Lower leg skin (tissue), 4 donors: ENCODE measurements at places on chromosomes 5 and 9. TPM values are rescaled to one million over a fixed set of nuclear protein-coding genes. Genes with fewer than 3 reads are reported as not detected.
A peak's percentile ranks its signal among the peaks of the same experiment; 100 is the strongest.

DNA sequence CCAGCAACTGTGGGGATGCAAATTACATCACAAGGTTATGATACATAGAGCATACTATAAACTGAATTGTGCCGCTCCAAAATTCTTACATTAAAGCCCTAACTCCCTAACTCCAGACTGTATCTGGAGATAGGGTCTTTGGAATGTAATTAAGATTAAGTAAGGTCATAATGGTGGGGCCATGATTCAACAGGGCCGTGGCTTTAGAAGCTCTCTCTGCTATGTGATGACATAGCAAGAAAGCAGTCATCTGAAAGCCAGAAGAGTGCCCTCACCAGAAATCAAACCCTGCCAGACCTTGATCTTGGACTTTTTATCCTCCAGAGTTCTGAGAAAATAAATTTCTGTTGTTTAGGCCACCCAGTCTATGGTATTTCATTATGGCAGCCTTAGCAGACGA, 123.9 kb downstream of the FBXL17 start:
- DNase-seq: no peak

DNA sequence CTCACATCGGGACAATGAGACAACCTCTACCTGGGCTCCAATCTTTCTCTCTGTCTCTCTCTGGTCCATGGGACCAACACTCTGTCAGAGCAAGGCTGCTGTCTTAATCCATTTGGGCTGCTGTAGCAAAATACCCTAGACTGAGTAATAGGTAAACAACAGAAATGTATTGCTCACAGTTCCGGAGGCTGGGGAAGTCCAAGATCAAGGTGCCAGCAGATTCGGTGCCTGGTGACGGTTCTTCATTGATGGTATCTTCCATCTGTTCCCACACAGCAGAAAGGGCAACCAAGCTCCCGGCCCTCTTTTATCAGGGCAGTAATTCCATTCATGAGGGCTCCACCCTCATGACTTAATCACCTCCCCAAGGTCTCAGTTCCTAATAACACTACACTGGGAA, 61.3 kb upstream of the SPOCK1 start:
- no peak for DNase-seq

DNA sequence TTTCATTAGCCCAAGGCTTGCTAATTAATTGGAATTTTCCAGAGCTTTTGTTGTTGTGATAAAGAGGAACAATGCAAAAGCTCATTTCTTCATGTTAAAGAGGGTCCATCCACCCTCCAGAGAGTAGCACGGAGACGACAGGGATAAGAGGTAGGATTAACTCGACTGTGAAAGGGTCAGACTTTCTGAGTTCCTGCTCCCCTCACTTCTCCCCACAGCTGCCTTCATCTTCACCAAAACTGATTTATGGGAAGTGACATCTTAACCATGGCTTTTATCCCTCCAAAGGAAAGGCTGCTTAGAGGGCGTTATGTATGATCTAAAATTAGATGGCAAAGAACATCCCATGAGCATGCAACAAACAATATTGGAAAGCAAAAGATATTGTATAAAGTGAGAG, 135.5 kb downstream of the GLIS3 start:
- no peak for DNase-seq

DNA sequence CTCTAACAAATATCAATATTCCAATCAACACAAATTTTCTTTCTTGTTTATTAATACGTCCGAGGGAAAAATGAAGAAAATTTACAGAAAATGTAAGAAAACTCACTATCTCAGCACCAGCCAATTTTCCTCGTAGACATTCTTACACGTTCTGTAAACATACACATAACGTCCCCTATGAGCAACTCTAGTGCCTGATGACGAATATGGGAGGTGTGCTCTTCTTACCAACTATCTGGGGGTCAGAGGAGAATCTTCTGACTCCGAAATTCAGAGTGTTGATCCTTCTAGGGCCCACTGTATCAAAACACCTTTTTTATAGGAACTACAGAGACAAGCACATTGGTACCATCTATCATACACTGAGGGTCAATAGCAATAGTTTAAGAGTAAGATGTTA, 198.7 kb downstream of the GAPVD1 start:
- no peak for DNase-seq

- DNase-seq: no peak
Observed at GRCh38 chr9:129863059-129863690, 27.9 kb downstream of the USP20 start.

DNA sequence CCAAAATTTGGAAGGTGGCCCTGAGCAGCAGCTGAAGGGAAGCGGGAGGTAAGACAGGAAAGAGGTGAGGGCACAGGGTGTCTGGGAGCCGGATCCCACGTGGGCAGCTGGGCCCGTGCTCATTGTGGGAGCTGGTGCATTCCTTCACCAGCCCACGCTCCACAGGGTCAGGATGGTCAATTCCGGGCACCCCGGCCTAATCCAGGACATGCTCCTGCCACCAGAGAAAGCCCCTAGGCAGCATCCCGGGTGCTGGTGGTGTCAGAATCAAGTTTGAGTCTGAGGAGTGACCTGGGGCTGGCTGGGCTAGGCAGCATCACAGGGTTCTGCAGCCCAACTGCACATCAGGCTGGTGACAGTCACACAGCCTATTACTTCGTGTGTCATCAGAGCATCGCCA, 7.1 kb upstream of the PDCD6 start:
- no peak for DNase-seq

GRCh38 chr9:115914291-115914690, 239.3 kb upstream of the PAPPA start:
- DNase-seq: no peak

GRCh38 chr5:124408738-124409453, 337.5 kb downstream of the ZNF608 start:
- no peak for DNase-seq

DNA sequence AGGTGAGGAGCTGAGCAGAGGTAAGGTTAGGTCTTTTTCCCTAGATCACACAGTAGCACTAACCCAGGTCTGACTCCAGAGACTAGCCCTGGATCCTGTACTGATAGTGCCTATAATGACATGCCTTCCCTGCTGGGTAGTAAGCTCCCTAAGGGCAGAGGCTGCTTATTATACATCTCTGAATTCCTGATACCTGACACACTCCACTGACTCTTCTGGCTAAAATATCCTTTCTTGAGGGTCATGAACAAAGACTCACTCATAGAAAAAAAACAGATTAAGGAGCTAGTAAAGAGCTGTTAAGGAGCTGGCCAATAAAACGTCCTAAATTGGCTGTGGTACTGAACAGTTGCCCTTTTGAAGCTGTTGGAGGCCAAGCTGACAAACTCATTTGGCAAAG, 149.0 kb upstream of the ITGA1 start:
- DNase-seq: no peak

DNA sequence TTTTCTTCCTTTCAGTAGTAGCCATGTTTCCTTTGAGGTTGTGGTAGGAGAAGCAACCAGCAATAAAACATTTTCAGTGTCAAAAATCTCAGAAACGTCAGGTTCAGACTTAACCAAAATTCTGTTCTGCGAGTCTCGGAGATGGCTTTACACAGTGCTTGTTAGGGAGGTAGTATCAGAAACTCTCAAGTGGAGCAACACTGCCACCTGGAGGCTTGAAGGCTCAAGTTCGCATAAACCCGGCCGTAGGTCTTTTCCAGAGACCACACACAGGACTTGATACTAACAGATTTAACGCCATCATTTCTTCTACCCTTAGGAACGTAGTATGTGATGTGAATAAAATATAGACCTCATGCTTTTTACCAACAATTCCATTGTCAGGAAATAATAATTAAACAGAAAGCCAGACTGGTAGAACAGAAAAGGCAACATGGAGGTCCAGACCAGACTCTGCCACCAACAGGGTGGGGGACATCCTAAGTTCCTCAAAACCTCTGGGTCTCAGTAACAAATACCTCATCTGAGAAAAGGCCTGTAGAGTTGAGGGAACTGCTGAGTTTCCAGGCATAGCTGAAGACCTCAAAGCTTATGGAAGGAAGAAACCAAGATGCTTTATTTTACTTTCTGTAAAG, 8.5 kb downstream of the PTGER4 start:
- DNase-seq: peak; percentile 89

DNA sequence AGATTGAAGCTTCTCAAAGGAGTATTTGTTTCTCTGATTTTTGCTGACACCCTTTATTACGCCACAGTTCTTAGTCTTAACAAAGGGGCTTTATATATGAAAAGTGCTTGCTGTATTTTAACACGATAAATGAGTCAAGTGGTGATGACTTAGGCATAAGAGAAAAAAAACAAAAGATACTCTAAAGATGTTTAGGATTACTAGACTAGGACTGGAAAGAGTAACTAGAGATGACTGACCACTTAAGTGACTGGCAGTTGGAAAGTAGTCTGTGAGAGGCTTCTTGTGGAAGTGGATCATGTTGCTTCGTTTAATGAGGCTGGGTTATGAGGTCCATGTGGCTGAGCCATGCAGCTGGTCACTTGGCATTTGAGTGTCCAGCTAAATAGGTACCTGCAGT, 69.4 kb upstream of the ACTBL2 start:
- DNase-seq: no peak

- DNase-seq: no peak
Observed at GRCh38 chr9:75826314-75826713, 64.2 kb upstream of the PCSK5 start.

DNA sequence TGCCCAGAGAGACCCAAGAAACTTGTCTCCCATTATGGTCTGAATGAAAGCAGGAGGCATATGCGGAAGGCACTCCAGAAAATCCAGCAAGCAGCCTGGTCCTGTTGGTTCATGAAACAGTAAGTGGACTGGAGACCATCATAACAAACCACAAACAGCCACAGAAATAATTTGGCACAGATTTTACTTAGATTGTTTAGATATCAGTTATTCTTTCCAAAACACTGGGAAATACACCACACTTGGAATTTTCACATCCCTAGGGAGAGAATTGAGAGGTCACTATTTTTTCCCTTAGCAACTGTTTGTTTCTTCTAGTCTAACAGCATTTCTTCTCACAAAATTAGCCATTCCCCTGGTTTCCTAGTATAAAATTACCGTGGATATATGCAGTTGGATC, 300.8 kb downstream of the OSTF1 start:
- no peak for DNase-seq

- DNase-seq: no peak
Observed at GRCh38 chr5:55035480-55035879, 11.4 kb downstream of the GZMK start.

GRCh38 chr9:101027733-101028345, 688 bp upstream of the PLPPR1 start:
- no peak for DNase-seq

- DNase-seq: peak; percentile 54
Observed at GRCh38 chr5:3301306-3301705, 294.3 kb upstream of the IRX1 start.

GRCh38 chr9:37788332-37788731, 3.5 kb upstream of the EXOSC3 start:
- no peak for DNase-seq

EXOC3 gene
- 49.5 TPM for total RNA-seq

ROR2 gene
- 6.3 TPM for total RNA-seq

DNM1 gene
- 6.9 TPM for total RNA-seq

GABBR2 gene
- total RNA-seq: not detected

DIRAS2 gene
- 2.1 TPM for total RNA-seq

C6 gene
- 0.27 TPM for total RNA-seq

NFIB gene
- 145 TPM for total RNA-seq

QRFP gene
- total RNA-seq: not detected

SPACA9 gene
- total RNA-seq: 9.0 TPM
